Inflammatory macrophage treated with lipopolysaccharide for 1 hour (primary cell): ENCODE measurements at places on chromosomes 3 and 15.

GRCh38 chr15:41278319-41278718 lies 47.3 kb downstream of the CHP1 start:
- no peak for DNase-seq

GRCh38 chr3:153257673-153258351 lies 95.8 kb downstream of the RAP2B start:
- DNase-seq = no peak

GRCh38 chr3:127997016-127997415 lies 55.2 kb upstream of the SEC61A1 start:
- DNase-seq = no peak

DNA sequence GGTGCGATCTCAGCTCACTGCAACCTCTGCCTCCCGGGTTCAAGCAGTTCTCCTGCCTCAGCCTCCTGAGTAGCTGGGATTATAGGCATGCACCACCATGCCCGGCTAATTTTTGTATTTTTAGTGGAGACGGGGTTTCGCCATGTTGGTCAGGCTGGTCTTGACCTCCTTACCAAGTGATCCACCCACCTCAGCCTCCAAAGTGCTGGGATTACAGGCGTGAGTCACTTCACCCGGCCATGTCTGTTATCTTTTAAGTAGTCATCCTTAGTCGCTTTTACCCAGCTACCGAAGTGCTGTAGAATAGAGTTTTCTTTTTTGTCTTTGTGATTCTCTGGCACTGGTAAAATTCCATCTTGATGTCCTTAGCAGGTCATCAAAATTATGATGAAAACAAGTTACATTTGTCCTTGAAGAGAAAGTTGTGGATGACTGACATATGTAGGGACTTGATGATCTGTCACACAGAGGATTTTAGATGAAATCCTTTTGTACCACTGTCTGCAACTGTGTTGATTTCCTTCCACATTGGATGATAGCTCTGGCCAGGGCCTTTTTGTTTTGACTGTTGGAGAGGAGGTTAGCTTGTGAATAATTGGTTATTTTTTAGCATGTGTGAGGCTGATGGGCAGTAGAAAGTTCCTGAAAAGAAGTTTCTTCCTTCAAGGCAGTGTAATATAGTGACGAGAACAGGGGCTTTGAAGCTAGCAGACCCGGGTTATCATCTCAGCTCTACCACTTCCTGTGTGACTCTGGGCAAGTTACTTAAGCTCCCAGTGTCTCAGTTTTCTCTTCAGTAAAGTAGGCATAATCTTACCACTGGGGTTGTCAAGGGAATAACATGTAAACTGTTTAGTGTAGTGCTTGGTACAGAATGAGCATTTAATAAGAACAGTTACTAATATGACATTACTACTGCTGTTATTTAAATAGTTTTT lies 18.8 kb downstream of the ATG7 start:
- DNase-seq = peak; percentile 51

- no peak for DNase-seq
Observed at GRCh38 chr3:159796226-159796625, 192.4 kb upstream of the IL12A start.

DNA sequence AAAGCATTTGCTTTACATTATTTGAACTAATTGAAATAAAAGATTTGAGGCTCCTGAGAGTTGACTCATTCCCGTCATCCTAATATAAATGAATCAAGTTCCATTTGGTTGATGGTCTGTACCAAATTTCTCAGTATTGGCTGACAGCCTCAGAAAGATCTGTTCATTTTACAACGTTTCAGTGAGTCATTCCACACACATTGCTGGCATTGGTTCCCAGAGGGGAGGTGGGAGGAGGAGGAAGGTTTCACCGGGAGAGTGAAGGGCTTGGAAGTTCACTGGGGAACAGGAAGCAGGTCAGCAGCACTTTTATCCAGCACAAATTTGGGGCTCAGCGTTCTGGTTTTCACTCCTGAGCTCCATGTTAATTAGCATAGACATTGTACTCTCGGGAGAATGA lies 176.7 kb upstream of the CADPS start:
- DNase-seq = no peak

GRCh38 chr3:37722477-37722876 lies 139.2 kb upstream of the CTDSPL start:
- no peak for DNase-seq

DNA sequence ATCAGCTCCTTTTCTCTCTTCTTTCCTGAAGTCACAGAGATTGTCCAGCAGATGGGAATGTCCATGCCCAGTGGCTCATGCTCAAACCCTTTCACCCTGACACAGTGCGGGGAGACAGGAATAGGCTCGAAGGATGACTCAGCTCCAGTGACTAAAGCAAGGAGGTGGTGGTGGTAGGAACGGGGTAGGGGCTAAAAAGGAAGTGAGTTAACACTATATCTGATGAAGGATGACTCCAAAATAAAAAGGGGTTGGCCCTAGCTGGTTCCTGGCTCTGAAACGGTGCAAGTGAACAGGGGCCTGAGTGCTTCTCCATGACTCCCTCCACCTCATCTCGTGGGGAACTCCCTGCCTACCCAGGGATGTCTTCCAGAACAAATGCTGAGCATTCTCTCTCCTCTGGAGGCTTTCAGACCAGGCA lies 167.4 kb upstream of the LPP start:
- peak; percentile 85 for DNase-seq

DNA sequence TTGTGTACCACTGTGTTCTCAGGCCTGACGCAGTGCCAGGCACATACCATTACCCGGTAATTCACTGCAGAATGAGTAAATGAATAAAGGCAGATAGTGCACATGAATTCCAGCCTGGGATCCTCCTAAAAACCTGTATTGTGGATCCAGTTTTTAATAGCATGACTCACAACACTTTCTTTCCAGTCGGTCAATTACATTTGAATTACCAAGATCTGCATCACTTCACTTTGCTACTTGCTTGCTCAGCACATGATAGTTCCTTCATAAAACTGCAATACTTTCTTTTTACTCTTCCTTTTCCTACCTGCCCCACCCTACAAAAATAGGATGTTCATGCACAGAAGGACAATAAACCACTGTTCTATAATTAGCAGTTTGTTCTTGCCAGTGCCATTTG lies 553.8 kb downstream of the MAGI1 start:
- no peak for DNase-seq

GRCh38 chr3:123640311-123640710 lies 55.5 kb upstream of the HACD2 start:
- no peak for DNase-seq

DNA sequence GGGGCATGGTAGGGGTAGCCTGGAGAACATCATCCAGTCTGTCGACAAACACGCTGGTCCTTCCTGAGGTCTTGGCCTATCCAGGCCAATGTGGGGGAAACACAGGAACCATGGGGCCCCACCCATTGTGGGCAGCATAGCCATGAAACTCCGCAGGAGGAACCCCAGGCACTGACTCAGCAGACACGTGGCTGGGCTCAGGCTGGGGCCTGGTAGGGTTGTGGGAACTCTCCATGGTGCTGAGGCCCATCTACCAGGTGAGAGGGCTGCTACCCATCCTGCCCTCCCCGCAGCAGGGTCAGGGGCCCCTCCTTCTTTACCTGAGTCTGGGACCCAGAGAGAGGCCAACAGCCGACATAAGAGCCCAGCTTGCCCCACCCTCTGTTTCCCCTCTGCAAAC lies 22.6 kb upstream of the CACNA2D2 start:
- peak; percentile 89 for DNase-seq

GRCh38 chr3:185843126-185843525 lies 18.3 kb upstream of the IGF2BP2 start:
- no peak for DNase-seq

DNA sequence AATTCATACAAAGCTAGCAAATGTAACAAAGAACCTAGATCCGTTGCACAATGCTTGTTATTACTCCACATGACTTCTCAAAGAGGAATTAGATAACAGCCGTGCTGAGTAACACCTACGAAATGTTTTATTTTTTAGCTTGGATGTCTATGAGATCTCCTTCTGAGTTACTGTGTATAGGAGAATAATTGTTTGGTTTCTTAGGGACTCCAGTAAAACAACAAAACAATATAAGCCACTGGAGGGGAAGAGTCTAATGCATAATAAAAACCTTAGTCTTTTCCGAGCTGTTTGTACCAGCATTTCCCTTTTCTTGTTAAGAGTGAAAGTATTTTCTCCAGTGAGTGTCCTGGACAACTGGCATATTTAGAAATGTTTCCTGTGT lies 15.6 kb downstream of the SNAP23 start:
- peak; percentile 70 for DNase-seq

DNA sequence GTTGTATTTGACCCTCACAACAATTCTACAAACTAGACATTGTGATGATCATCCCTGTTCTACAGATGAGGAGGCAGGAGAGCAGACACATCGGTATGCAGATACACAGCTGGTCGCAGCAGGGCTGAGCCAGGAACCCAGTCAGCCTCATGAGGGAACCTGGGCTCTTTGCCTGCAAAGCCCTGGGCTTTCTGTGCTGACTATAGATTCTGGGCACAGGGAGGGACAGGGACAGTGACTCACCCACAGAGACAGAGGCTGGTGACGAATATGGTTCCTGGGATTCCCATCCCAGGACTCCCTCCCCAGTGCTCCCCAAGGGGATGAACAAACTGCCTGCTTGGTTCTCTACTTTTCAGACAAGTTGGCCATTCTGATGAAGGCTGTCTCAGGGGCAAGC lies 3.8 kb upstream of the CAMP start:
- DNase-seq = no peak

GRCh38 chr15:35546511-35547381 lies 781 bp upstream of the DPH6 start:
- no peak for DNase-seq

GRCh38 chr15:29968099-29968894 lies 114.5 kb upstream of the GOLGA8J start:
- DNase-seq = no peak

GRCh38 chr3:82520846-82521245 lies 759.4 kb upstream of the GBE1 start:
- no peak for DNase-seq

- DNase-seq = no peak
Observed at GRCh38 chr15:49044766-49045606, 1.3 kb downstream of the SECISBP2L start.

DNA sequence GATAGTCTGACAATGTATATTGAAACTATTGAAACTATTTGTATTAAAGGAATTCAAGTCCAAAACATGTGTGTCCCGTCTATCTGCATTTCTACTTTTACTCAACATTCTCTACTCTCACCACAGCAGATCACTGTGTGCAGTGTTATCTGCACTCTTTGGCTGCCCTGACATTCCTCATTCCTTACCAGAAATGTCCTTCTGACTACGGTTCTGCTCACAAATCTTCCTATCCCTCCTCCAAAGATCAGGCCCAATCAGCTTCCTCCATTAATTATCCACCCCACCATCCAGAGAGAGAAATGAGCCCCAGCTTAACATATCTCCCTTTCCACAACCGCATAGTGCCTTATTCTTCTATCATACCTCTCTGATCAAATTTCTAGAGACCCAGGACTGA lies 94.7 kb downstream of the TBL1XR1 start:
- no peak for DNase-seq

- DNase-seq = peak; percentile 74
Observed at GRCh38 chr3:172341482-172342059, 106.7 kb downstream of the GHSR start.

DNA sequence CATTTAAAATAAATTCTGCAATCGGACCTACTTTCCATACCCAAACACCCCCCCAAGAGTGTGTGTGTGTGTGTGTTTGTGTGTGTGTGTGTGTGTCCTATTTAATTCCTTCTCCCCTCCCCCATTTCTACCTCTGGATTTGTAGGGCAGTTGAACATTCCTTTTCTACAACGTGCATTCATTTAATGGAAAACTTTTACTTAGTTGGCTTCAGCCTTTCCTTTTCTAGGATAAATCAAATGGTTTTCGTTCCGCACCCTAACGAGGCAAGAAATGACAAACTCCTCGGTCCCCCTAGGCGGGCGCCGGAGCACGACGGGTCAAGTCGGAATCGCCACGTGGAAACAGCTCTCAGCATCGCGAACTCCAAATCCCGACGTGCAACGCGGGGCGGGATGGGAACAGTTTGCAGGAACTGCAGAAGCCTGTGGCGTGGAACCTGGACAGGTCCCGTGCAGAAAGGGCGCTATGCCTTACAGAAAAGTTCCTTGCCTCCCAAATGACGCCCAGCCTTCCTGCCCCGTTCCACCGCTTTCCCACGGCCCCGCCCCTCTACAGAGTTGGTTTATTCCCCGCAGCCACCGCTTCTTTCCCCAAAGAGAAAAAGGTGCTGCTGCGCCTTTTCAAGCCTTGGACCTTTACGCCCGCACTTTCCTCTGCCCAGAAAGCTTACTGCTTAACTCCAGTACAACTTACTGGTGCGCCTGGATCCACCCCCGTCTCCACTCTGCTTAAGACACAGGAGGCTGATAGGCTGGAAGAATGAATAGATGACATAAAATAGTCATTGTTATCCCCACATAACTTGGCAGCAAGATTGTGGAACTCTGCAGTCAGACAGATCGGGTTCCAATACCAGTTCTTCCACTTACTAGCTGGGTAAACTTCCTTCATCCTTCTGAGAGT lies 1.1 kb upstream of the EIF2B5 start:
- peak; percentile 66 for DNase-seq

DNA sequence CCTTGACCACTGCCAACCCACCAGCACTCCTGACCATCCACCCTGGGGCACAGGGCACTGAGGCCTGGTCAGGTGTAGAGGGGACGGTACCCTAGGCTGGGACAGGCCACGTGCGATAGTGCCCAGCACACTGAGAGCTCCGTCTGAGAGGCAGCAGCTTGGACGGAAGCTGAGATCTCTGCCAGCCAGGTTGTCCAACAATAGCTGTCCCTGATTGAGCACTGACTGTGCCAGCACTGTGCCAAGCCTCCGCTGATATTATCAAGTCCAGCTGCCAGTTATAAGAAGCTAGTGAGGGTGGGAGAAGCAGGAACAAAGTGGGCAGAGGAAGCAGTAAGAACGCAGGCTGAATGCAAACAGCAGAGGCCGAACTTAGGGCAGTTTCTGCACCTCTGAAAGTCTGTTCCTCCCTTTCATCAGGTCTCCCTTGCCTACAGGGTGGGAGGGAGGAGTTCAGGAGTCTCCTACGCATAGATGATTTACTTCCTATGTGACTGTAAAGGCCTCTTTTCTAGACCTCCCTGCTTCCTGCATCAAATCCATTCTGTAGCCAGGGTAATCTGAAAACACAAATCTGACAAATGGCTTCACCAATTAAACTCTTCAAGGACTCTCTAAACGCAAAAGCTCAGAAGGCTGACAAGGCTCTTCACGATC lies 29.7 kb downstream of the MRPS11 start:
- no peak for DNase-seq

- no peak for DNase-seq
Observed at GRCh38 chr3:155153242-155154186, 73.4 kb downstream of the MME start.

GRCh38 chr3:170330366-170330765 lies 27.1 kb upstream of the SKIL start:
- no peak for DNase-seq

- DNase-seq = no peak
Observed at GRCh38 chr3:66297260-66297873, 76.6 kb downstream of the SLC25A26 start.

GRCh38 chr3:34106879-34107278 lies 308.4 kb downstream of the PDCD6IP start:
- peak; percentile 19 for DNase-seq
